ENCODE measurements at places on chromosomes 2 and 18.

DNA sequence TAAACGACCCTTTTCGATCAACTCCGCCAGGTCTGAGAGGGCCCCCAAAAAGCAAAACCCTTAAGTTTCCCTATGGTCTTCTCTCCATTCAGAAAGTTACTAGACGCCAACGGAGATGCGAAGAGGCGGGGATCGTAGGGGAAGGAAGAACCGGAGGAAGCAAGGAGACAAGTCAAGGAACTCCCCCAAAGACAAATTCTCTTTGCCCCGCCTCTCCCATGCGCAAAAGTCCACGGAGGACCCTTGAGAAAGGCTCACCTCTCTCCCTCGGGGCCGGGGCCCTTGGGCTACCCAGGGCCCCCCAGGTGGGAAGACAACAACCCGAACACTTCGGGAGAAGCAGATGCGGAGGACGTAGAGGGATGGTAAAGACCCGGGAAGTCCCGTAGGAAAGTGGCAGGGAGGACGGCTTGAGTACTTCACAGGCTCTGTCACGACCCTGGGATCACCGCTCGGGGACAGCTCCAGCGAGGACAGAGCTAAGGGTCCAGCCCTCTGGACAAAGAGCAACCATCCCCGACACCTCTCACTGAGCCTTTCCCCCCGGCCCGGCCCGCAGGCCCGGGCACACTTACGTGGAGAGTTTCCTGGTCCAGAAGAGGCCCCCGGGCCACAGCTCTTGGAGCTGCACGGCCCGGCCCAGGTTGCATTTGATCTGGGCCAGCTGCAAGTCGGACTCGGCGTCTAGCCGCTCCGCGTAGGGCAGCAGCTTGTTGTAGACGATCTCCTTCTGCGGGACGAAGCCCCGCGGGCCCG, 647 bp downstream of the PSME4 start:
- DNase-seq = peak; percentile 78

DNA sequence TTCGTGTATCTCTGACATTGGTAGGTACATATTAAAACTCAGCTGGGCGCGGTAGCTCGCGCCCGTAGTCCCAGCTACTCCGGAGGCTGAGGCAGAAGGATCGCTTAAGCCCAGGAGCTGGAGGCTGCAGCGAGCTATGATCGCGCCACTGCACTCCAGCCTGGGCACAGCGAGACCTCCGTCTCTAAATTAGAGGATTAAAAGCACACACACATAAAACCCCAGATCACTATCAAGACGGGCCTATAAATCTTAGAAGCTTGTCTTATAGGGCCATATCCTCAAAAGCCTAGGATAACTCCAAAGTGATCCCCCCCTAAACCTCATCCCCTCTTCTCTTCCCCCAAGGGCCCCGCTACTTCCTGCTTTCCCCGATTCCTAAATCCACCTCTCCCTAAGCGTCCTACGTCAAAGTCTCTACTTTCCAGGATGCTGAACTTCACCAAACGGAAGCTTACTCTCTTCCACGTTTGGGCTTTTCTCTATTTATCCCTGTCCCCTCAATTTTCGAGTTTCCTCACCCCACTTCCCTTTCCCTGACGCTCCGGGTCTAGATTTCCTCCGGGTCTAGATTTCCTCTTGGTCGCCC, 707 bp downstream of the KRCC1 start:
- peak; percentile 75 for DNase-seq

GRCh38 chr18:45090526-45091140, 409.9 kb downstream of the SETBP1 start:
- no peak for DNase-seq

DNA sequence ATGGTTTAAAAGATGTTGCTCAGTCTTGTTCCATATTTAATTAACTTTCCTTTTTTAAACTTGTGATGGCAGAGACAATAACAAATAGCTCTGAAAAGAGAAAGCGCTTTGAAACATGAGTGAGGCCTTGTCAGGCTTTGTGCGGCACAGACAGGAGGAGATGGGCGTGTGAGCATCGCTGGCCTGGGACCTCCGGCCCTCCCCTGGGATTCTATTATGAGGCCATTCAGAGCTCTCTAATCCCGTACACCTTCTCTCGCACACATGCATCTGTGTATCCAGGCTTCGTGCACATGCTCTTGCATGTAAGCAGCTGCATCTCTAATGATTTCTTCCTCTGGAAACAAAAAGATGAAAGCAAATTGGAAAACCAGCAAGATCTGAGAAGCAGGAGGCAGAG, 313.7 kb downstream of the ZNF521 start:
- DNase-seq = no peak

GRCh38 chr2:24930768-24931167, 10.7 kb upstream of the ADCY3 start:
- no peak for DNase-seq

DNA sequence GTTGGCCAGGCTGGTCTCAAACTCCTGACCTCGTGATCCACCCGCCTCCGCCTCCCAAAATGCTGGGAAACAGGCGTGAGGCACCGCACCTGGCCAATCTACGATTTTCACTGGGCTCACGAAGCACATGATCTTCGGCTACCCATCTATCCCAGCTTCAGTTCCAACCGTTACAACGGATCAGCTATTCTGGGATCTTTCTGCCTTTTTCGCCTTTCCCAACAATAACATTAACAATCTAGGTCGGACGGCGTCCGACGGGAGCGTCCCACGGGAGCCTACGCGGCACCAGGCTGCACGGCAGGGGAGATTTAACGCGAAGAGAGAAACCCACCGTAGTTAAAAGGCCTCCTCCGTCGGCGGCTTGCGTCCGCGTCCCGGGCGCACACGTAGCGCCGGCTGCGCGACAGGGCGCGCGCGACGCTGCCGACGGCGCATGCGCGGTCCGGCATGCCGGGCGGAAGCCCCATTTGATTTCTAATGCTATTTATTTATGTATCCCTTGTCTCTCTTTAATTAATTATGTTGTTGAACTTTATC, at the start of gene MSL3B:
Gene MSL3B (minus strand): TSS at position 394 of the 540 bp plus-strand sequence.
- DNase-seq = peak; percentile 84

GRCh38 chr2:45044916-45045315, 35.7 kb upstream of the SIX2 start:
- DNase-seq = no peak

- DNase-seq = no peak
Observed at GRCh38 chr2:240917684-240918257, 11.6 kb downstream of the CROCC2 start.

DNA sequence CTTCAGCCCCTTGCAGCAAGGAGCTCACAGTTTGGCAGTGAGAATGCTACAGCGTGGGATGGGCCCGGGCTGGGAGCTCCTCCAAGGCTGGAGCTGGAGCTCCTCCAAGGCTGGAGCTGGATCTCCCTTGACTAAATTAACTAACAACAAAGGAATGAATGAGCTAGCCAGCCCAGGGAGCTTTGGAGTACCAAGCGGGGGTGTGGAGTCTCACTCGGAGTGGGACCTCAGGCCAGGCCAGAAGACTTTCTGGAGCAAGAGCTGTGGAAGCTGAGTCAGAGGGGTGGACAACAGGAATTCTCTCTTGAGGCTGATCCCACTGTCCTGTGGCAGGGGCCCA, 244.7 kb upstream of the HS6ST1 start:
- no peak for DNase-seq

- no peak for DNase-seq
Observed at GRCh38 chr2:210913461-210913860, 357.1 kb downstream of the CPS1 start.

- peak; percentile 26 for DNase-seq
Observed at GRCh38 chr2:216695401-216695821, at the start of gene IGFBP5. Gene IGFBP5 (minus strand): TSS chr2:216695549. CDS start chr2:216694775, 774 bp downstream.

All from erythroblast (primary cell).